Stimulated activated CD8-positive, alpha-beta memory T cell treated with anti-CD3 and anti-CD28 coated beads, Interleukin-15, amount 100 ng/mL, for 48 hours (primary cell): ENCODE measurements at places on chromosomes 12 and 14.

DNA sequence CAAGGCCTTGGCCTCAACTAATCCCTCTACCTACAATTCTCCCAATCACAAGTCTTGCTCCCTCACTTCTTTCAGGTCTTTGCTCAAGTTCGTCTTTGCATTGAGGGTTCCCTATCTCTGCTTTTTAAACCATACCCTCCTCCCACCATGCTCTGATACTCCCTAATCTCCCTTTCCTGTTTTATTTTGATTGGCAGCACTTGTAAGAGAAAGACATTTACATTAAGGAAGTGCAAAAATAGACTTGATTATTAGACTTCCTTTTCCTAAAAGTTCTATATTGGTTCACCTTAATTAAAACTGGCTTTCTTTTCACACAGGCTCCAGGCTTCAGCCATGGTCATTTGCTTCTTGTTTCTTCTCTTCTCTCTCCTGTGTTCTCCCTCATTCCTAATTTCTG is 18.3 kb upstream of the WIF1 start:
- no peak for DNase-seq

DNA sequence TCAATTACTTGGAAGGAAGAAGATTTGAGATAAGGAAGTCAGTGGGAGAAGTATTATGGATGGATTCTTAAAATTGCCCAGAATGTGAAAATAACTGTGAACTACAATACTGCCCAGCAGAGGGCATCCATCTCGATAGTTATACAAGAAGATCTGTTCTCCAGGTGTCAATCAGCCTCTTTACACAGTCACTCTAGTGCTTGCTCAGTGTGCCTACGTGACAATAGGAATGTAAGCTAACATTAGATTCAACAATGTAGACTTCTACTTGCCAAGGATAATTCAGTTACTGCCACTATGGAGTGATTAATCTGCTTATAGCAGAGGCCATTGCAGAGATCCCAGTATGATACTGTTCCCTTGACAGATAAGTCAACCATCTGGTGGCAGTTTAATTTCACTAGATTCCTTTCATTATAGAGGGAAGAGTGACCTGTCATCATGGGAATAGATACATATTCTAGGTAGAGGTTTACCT is 10.6 kb upstream of the MAP4K5 start:
- no peak for DNase-seq

GRCh38 chr12:15056218-15056617 is 83.4 kb downstream of the PDE6H start:
- DNase-seq, result no peak

- DNase-seq, result no peak
Observed at GRCh38 chr12:95002754-95003153, 743 bp downstream of the NDUFA12 start.

GRCh38 chr12:126667339-126667738 is 1599.6 kb upstream of the TMEM132C start:
- DNase-seq, result no peak

DNA sequence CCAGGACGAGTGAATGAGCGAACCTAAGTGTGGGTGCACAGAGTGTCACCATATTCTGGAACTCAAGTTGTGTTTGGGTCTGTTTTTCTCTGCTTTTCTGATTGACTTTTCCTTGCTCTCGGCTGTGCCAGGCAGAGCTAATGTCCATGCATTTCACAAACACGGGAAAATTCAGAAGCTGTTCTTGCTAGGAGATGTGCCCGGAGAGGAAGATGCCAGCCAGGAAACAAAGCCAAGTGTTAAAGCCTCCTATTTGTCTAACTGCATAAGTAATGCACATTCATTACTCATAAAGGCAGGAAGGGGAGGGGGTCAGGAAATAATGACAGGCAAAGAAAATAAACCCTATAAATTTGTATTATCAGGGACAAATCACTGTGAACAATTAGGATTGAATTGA is 250.4 kb upstream of the SFSWAP start:
- DNase-seq, result no peak

DNA sequence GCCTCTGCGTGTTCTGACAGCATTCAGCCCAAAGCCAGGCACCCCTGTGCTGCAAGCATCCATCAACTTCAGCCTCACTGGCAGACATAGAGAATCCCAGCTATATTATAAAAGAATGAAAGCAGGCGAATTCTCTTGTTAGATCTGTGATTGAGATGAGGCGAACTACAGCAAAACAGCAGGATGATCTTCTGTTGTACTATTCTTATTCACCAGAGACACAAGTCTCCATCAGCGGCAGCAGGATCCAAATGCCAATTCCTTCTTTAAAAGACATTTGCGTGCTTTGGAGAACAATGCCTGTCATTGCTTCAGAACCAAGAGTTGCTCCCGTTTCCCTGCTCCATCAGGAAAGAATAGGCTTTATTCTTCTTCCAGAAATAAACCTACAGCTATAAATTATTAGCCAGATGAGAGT is 188.9 kb downstream of the SLC41A2 start:
- DNase-seq, result no peak

GRCh38 chr14:90406384-90406798 is 9.6 kb downstream of the CALM1 start:
- DNase-seq, result no peak

- DNase-seq, result no peak
Observed at GRCh38 chr14:86442135-86442534, 912.2 kb downstream of the FLRT2 start.

- no peak for DNase-seq
Observed at GRCh38 chr14:65879248-65880009, 466.9 kb downstream of the FUT8 start.

- no peak for DNase-seq
Observed at GRCh38 chr12:125402874-125403789, 337.9 kb downstream of the AACS start.

GRCh38 chr14:48140804-48141203 is 465.4 kb upstream of the MDGA2 start:
- DNase-seq, result no peak

- DNase-seq, result no peak
Observed at GRCh38 chr14:90681929-90682328, 134.3 kb downstream of the TTC7B start.

GRCh38 chr14:104282332-104283196 is 144.2 kb downstream of the KIF26A start:
- no peak for DNase-seq

GRCh38 chr14:60087668-60088067 is 4.1 kb upstream of the PCNX4 start:
- DNase-seq, result no peak

GRCh38 chr14:67541448-67542387 is 8.6 kb downstream of the PLEKHH1 start:
- no peak for DNase-seq

- no peak for DNase-seq
Observed at GRCh38 chr14:101446387-101446969, 114.8 kb upstream of the DIO3 start.

DNA sequence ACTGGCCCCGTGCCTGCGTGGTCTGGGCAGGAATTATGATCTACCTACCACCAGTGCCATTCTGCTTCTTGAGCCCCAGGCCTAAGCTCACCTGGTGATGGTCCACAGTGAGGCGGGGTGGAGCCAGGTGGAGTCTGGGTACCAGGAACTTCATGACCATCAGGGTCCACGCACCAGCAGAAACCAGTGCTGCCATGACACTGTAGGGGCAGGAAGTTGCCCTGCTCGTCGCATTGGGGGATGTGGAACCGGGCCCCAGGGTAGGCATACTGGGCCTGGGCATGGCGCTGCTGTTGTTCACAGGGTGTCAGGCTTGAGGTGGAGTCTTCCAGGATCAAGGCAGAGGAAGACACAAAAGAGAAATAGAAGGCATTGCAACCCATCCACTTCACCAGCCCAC is 29.6 kb downstream of the RTRAF start:
- DNase-seq, result no peak

DNA sequence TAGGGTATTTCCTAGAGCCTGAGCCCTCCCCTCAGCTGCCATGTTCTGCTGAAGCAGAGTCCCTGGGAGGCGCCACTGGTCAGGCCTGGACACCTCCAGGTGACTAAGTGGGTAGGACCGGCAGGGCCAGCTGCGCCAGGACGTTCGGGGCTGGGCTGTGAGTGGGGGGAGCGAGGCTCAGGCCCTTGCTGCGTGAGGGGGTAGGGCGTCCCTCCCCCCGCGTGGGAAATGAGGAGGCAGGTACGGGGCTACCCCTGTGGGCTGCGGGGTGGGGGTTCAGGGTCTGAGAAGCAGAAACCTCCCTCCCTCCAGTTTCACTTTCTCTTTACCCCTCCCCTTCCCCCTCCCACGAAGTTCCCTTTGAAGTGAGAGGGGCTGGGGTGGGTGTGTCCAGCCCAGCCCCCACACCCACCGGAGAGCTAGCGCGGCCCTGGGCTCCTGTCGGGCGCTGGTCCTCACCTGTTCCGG is 22.1 kb upstream of the KIF26A start:
- no peak for DNase-seq

GRCh38 chr14:68283378-68284123 is 464.0 kb downstream of the RAD51B start:
- DNase-seq, result peak; percentile 32

GRCh38 chr12:71800177-71800576 is 39.4 kb upstream of the TBC1D15 start:
- no peak for DNase-seq

DNA sequence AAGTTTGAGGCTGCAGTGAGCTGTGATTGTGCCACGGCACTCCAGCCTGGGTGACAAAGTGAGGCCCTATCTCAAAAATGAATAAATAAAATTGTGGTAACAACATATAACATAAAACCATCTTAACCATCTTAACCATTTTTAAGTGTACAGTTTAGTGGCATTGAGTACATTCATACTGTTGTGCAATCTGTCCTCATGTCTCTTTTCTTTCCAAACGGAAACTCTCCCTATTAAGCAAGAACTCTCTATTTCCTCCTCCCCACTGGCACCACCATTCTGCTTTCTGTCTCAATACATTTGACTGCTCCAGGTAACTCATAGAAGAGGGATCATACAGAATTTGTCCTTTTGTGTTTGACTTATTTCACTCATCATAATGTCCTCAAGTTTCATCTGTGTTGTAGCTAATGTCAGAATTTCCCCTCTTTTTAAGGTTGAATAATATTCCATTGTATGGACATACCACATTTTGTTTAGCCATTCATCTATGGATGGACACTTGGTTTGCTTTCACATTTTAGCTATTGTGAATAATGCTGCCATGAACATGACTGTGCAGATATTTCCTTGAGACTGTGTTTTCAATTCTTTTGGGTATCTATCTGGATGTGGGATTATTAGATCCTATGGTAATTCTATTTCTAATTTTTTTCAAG is 4.4 kb upstream of the MARK3 start:
- DNase-seq, result no peak

GRCh38 chr12:122939125-122939524 is 27.1 kb downstream of the ABCB9 start:
- DNase-seq, result no peak

DNA sequence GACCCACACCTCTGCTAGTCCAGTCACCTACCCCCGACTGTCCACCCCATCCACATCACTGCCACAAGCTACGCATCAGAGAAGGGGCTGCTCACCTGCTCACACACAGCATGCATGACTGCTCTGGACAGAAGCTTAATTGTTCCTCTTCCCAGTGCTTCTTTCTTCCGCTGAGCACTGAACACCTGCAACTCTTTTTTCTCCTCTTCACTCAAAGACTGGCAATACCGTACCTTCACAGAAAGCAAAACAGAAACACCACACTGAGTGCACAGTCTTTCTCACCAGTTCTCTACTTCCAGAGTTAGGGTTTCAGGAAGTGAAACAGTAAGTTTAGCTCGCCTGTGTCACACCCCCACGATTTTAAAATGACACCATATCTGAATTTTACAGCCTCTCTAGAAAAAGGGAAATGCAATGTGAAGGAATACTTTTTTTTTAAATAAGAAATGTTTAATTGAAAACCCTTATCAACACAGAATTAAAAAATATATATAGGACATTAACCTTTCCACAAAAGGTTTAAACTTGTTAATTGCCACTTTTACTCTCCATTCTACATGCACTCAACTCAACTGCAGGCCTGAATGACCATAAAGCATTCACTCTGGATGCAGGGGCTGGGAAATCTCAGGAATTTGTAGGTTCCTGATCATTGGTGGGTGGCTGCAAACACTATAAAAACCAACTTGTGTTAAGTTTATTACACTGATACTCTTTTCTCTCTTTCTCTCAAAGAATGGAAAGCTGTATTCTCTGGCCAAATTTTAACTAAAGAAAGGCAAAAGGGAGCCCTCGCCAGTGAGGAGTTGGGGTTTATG is 120.0 kb downstream of the PRICKLE1 start:
- no peak for DNase-seq

DNA sequence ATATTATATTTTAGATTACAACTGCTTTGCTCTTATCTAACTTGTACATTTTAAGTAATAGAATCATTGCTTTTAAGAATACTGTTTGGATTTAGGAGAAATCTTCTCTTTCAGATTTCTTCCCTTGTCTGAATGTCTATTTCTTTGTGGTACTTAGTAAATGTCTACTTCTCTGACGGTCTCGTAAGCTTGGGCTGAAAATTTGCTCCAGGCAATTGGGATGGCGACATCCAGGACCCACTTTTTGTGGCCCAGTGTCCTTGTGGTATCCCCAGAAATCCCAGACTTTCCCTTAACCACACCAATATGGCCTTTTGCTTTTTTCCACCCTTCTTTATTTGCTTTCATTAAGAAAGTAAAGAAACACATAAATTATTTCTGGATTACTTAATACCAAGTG is 24.0 kb upstream of the CCER1 start:
- no peak for DNase-seq

DNA sequence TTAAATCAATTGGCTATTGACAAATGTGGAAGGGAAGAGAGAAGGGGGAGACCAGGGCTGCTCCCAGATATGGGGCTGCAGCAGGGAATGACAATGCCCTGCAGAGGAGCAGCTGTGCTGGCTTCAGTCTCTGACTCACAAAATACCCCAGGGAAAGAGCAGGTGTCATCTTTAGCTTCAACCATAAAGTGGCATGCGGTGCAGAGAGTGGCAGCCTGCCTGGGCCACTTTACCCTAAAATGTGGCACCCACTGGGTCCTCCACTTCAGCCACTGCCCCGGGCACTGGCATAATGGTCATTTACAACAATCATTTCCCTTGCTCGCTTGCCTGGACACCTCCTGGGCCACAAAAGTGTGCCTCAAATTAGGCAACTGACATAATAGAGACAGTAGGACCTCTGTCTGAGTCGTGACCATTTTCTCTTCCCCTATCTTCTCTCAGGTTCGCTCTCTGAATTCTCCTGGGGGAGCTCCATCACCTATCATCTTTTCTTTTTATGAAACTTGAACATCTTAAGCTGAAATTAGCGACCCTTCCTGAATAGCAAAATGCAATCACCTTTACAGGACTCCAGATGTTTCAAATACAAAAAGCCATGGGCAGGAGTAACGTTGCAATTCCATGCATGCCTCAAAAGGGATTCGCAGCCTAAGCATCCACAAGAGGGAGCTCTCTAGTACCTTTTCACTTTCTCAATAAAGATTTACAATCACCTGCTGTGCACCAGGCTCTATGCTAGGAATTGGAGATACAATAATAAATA is 179.9 kb upstream of the ATF7IP start:
- no peak for DNase-seq

DNA sequence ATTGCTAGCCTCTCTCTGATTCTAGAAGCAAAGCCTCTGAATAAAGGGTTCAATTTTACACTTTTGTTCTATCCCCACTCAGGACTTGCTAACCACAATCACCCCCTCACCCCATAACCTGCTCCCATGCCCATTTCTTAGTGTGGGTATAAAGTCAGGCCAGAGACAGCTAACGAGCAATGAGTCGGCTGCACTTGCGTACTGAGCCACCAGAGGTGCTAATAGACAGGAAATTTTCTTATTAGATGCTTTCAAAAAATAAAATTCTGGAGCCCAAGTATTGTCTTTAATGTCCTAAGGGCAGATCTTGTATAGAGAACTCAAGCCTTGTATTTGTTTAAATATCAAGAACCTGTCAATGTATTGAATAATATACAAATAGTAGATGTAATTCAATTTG is 256.9 kb downstream of the SYT1 start:
- DNase-seq, result no peak

GRCh38 chr12:56150563-56150962 is 1.8 kb upstream of the MYL6B start:
- no peak for DNase-seq
